ENCODE measurements at places on chromosomes 6 and 20.

DNA sequence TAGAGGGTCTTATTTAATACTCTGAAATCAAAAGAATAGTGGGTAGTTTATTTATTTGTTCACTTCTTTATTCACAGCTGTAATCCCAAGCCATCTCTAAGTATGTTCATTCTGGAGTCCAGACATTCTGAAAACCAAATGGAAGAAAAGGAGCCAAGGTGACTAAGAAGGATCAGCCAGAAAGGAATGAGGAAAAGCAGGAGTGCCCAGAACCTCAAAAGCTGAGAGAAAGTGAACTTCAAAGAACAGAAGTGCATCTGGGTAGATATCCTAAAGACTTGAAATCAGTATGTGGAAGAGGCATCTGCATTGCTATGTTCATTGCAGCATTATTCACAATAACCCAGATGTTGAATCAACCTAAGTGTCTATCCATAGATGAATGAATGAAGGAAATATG, 94.8 kb downstream of the VIP start:
- no peak for DNase-seq

GRCh38 chr20:57387463-57387862, 3.7 kb upstream of the RBM38 start:
- DNase-seq: no peak

DNA sequence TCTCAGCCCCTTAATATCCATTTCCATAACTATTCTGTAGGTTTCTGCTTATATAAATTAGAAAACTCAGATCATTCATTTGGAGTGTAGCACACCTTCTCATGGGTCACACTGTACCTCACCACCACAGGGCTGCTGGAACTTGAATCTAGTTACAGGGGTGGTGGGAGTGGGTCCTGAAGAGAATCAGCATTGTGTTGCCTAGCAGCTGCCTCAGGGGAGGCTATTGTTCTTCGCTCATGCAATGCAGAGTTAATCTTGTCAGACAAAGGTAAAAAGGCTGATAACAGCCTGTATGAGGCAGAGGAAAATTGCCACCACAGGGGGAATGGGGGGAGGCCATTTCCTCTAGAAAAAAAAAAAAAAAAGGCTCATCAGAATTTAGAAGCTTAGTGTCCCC, 496.0 kb upstream of the ADGRB3 start:
- DNase-seq: no peak

GRCh38 chr6:125787791-125788190, 3.0 kb upstream of the NCOA7 start:
- DNase-seq: no peak

DNA sequence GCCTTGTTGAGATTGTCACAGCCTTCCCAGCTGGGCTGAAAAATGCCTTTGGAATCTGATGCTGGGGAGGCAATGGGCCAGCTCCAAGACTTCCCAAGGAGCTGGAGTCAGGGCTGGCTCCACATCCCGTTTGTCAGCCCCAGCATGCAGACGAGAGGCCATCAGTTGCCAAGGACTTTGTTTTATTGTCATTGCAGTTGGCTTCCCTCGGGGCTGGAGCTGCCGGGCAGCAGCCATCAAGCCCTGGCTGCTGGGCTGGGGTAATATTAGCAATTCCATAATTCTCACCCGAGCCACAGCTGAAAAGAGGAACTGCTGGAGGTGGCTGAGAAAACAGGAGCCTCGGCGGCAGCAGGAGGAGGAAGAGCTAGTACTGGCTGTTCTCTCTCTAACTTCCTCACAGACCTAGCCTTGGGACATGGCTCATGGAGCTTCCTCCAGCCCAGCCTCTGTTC, 182.5 kb downstream of the CDC5L start:
- no peak for DNase-seq

DNA sequence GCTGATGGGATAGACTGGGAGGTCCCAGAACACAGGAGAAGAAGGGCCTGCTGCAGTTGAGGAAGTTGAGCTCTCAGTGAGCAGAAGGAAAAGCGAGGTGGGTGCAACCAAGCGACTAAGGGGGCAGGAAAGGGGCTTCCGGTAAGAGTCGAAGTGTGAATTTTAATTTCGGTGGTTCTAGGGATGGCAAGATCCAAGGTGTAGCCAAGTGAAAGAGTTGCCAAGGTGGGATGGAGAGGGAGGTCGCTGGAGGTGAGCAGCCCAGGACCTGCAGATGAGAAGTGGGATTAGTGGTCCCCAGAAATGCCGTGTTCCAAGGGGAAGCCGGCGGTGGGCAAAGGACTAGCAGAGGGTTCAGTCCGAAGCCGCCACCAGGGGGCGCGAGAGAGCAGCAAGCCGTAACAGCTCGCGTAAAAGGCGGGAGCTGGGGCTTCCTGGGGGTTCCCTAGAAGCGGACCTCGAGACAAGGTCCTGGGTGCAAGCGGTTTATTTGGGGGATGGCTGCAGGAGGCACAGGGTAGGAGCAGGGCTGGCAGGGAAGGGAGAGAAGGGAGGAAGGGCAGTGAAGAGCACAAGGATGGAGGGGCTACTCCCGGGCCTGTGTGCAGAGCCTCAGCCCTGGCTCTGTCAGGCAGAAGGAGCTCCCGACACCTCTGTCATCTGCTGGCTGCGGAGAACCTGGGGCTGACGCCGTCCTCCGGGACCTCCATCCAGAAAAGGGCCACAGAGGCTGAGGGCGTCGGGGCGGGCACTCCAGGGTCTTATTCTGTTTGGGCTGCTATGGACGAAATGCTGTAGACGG, 103.6 kb downstream of the PAX1 start:
- DNase-seq: no peak

- no peak for DNase-seq
These were observed at the start of gene RIPPLY2 for GRCh38 chr6:83853178-83854000. Gene RIPPLY2 (plus strand): TSS chr6:83853360. CDS start chr6:83853417, 57 bp downstream.

DNA sequence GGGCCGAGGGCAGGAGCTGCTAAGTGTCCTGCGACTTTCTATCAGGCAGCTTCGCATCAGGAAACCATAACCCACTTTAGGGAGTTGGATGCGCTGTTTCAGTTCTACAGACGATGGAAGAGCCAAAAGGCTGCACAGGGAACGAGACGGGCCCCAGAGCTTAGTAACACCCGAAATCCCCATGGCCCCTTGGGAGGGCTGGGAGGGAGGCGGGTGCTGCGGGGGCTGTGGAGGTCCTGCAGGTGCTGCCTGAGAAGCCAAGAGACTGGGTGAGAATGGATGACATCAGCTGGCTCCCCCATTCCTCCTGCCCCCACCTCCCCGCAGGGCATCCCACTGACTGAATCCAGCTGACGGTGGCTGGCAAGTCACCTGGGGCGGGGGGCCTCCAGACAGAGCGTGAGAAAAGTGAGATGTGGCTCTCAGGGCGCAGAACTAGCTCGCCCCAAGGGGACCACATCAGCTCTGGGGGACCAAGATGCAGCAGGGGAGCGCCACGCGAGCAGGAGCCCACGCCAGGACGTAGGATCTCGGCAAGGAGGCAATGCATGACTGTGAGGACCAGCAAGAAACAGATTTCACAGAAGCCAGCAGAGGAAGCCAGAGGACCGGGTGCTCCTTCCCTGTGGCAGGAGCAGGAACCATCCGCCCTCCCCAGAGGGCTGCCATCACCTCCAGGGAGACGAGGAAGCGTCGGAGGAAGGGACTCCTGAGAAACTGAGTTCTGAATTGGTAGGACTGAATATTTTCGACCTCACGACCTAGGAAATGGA, 36.8 kb downstream of the PNLDC1 start:
- DNase-seq: no peak

DNA sequence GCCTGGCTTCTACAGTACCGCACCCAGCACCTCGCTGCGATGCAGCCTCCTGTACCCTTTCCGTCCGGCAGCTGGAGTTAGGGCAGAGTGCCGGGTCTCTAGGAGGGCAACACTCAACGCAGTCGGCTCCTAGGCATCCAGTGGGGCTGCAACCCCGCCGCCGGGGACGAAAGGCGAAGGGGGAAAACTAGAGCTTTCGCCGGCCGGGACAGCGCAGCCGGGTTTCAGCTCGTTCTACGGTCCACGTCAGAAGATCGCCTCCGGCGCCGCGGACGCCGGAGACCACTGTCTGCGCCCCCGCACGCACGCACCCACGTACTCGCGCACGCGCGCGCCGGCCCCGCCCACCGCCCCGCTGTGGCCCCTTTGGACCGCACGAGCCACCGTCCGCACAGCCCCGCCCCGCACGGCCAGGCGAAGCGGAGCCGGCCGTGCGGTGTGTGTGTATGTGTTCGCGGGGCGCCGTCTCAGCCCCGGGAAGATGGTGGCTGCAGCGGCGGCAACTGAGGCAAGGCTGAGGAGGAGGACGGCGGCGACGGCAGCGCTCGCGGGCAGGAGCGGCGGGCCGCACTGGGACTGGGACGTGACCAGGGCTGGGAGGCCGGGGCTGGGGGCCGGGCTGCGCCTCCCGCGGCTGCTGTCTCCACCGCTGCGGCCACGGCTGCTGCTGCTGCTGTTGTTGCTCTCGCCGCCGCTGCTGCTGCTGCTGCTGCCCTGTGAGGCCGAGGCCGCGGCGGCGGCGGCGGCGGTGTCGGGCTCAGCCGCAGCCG, at the start of gene ATRN:
TSS of gene ATRN (plus strand) at position 392 of the 770 bp plus-strand sequence. CDS start at position 482, 90 bp downstream.
- peak; percentile 75 for DNase-seq

GRCh38 chr20:37999526-38000263, 33.6 kb downstream of the TTI1 start:
- DNase-seq: no peak

DNA sequence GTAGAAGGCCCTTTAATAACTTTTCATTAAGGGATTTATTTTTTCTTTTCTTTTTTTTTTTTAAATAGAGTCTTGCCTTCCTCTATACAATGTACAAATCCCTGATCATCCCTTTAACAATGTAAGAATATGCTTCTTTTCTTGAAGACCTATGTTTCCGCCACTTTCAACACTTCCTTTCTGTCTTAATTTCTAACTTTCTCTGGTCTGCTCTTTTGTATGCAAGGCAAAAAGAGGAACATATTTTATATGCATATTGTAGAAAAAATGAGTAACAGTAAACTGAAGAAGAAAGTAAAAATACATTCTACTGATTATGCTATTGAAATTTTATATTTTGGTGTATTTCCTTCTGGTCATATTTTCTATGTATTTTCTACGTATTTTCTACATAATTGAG, 484.7 kb downstream of the TFAP2B start:
- no peak for DNase-seq

DNA sequence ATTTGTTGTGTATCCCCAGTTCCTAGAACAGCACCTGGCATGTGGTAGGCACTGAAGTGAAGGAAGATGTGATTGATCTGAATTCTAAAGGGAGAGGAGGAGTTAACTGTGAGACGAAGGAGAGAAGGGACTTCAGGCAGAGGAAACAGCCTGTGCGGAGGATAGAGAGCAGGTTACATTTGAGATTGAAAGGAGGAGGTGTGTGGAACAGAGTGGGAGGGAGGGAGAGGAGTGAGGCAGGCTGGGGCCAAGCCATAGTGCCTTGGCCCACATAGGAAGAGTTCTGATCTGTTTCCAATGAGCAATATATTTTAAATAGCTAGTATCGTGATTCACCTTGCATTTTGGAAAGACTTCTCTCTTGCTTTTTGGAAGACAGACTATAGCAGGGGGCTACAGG, 13.9 kb upstream of the MROH8 start:
- no peak for DNase-seq

- DNase-seq: no peak
These were observed 27.1 kb downstream of the LBP start for GRCh38 chr20:38373231-38373867.

GRCh38 chr20:13220194-13220903, 725 bp upstream of the ISM1 start:
- DNase-seq: no peak

DNA sequence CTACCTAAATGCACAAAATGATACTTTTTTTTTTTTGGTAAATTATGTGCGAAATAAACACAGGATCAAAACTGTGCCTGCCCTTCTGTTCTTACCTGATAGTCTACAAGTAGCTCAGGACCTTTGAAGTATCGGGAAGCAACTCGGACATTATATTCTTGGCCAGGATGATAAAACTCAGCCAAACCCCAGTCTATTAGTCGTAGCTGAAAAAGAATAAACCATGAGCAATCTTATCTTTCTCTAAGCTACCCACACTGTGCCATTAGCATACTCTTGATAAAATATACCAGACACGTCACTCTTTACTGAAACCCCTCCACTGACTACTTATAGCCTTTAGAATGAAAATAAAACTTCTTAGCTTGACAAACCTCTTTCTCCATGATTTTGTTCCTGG, 29.8 kb upstream of the TBC1D20 start:
- DNase-seq: no peak

- DNase-seq: no peak
These were observed 284.4 kb upstream of the RNF24 start for GRCh38 chr20:4299773-4300172.

GRCh38 chr6:117976030-117976651, 69.1 kb downstream of the SLC35F1 start:
- DNase-seq: no peak

GRCh38 chr6:1287103-1287591, 24.8 kb upstream of the FOXQ1 start:
- no peak for DNase-seq

GRCh38 chr6:46199387-46199786, 28.6 kb upstream of the ENPP5 start:
- DNase-seq: no peak

- no peak for DNase-seq
These were observed 102.4 kb upstream of the SUPT3H start for GRCh38 chr6:45479834-45480751.

GRCh38 chr6:21946298-21946783, 350.5 kb downstream of the PRL start:
- no peak for DNase-seq

DNA sequence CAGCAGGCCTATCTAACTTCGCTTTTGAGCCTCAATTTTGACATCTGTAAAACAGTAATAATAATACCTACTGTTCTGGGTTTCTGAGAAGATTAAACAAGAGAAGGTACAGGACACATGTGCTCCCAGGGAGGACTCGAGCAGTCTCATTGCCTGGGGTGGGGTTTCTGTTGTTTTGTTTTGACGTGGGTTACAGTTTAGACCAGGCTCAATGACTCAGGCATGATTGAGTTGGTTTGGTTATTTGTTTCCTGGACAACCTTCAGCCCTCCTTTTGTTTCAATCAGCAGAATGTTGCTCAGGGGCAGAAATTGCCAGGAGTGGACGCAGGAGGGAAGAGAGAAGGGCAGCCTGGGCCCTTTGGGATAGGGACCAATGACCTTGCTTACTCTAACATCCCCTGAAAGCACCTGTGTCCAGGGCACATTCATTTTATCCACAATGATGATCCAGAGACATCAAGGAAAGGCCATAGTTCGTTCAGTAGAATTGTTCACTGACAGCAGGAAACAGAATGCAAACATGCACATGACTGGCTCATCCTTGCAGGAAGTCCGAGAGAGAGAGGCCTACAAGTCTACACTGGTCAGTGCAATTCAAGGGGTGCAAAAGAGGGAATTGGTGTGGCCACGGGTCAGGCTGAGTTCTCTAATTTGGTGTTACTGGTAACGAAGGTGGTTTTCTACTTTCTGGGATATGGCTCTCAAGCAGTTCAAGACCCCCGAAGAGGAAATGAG, 74.5 kb upstream of the MRPS10 start:
- DNase-seq: no peak

GRCh38 chr6:38155621-38156204, 336.2 kb downstream of the ZFAND3 start:
- no peak for DNase-seq

DNA sequence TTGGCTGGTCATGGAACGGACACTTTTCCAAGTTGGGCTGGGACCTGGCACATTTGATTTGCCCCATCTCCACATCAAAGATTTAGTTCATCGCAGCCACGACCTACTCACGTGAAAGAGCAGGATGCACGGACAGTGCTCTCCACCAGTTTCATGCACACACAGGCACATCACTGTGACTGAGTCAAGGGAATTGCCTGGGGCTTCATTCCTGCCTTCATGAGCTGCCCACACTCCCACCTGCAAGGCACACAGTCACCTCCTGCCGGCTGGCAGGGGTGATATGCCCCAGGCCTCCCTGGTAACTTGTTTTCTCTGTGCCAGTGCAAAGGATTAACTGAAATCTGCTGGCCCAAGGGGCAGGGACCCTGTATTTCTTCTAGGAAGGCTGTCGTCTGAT, 23.3 kb upstream of the CST1 start:
- no peak for DNase-seq
